ENCODE measurements at places on chromosomes 16 and 17.

DNA sequence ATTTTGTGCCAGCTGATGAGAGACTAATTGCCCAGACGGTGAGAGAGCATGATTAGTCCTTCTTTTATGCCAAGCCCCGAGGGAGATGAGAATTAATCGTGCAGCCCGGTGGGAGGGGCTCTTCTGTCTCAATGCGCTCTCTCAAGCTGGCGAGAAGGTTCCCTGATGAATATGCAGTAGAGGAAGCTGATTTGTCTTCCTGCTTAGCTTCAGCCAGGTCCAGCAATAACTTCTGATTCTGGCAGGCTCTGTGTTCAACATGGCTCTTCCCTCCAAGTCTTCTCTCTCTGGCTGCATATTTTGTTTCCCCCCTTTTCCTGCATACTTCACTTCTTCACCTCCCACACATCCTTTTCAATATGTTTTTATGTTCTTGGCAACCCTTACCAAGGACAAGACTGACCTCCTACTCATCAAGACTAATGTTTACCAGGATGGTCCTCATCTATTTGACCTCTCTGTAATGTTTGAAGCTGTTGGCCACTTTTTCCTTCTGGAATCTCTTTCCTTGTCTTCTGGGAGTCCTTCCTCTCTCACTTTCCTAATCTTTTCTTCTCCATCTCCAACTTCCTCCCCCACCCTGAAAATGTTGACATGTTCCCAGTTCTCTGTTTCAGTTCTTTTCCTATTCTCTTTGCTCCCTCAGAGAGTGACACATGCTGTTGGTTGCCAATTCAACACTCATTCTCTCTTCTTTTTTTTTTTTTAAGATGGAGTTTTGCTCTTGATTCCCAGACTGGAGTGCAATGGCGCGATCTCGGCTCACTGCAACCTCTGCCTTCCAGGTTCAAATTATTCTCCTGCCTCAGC lies 33.1 kb downstream of the ARL4D start:
- DNase-seq: no peak

- no peak for DNase-seq
Observed at GRCh38 chr16:48272837-48273421, 25.6 kb upstream of the ABCC11 start.

GRCh38 chr16:24955975-24956731 lies 59.0 kb downstream of the ARHGAP17 start:
- DNase-seq: no peak

- no peak for DNase-seq
Observed at GRCh38 chr16:55671206-55671973, 15.6 kb downstream of the SLC6A2 start.

GRCh38 chr17:79657861-79658810 lies 47.3 kb upstream of the RBFOX3 start:
- no peak for DNase-seq

- no peak for DNase-seq
Observed at GRCh38 chr16:73054813-73055482, 7.0 kb upstream of the ZFHX3 start.

DNA sequence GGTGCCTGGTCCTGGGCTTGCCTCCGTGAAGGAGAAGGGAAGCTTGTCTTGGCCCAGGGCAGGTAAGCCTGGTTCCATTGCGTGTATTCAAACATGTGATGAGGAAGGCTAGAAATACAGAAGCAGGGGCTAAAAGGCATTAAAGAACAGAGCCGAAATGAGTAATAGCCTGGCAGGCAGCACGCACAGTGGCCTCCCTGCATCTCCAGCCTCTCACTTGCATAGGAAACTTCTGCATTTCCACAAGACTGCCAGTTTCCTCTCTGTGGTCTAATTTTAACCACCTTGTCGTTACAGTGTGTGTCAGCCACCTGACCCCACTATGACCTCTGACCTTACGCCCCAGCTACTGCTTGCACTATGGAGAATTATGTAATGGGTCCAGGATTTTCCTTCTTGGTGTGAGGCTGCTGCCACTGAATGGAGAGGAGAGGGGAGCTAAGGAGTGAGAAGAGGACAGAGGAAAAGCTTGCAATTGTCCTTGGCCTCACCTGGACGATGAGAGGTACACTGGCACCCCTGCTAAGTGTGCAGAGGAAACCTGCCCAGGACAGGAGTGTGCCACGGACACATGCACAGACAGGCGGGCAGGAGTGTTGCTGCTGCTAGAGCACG lies 32.8 kb downstream of the HIC1 start:
- DNase-seq: no peak

GRCh38 chr16:2324296-2324859 lies 16.1 kb downstream of the ABCA3 start:
- DNase-seq: no peak

DNA sequence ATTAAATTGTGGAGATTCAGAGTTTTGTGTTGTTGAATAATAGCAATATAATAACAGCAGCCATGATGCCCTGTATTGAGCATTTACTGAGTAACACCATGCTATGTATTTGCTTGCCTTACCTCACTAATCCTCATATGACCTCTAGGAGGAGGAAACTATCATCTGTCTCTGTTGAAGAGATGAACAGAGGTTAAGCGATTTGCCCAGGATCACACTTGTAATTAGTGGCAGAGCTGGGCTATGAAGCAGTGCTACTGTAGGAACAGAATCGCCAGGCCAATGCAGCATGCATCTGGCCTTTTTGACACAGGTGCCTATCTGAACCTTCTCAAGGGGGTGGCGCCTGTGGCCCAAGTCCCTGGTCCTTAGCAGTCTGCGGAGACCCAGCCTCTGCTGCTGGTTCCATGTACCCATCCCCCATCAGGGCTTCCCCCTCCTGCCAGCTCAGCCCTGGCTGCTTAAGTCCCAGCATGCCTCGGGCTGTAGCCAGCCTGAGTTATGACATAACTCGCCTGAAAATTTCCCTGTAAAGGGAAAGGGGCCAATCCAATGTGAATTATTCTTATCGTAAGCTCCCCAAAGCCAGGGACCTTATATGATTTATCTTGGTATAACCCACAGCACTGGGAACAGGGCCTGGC lies 50.4 kb upstream of the HS3ST2 start:
- no peak for DNase-seq

- no peak for DNase-seq
Observed at GRCh38 chr16:57799600-57800199, 2.6 kb downstream of the KIFC3 start.

DNA sequence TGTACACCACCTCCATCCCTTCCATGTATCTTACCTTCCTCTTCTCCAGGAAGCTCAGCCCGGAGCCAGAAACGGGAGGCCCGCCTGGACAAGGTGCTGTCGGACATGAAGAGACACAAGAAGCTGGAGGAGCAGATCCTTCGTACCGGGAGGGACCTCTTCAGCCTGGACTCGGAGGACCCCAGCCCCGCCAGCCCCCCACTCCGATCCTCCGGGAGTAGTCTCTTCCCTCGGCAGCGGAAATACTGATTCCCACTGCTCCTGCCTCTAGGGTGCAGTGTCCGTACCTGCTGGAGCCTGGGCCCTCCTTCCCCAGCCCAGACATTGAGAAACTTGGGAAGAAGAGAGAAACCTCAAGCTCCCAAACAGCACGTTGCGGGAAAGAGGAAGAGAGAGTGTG lies 756 bp upstream of the MVP start:
- no peak for DNase-seq

DNA sequence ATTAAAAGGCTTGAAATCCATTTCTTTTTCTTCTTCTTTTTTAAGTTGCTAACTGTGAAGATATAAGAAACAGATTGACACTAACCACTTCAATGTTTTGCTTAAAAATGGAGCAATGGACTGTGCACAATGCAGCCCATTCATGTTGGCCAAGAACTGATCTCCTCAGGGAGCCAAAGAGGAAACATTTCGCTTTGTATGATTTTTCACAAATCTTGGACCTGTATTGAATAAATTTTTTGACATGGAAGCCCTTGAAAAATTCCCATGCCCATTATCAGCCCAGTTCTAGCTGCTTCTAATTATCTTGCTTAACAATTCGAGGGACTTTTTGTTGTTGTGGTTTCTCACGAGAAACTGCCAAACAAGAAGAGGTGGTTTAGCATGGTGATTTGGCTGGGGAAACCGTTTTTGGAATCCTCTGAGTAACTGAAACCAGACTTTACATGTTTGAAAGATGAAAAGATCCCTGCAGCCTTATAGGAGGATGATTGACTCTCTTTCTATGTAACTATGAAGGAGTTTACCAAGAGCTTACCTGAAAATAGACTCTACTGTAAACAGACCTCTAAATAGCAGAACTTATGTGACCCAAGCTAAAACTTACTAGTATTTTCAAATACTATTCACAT lies 1389.4 kb upstream of the GOT2 start:
- no peak for DNase-seq

GRCh38 chr17:54899721-54900456 lies 763 bp upstream of the TOM1L1 start:
- DNase-seq: no peak

DNA sequence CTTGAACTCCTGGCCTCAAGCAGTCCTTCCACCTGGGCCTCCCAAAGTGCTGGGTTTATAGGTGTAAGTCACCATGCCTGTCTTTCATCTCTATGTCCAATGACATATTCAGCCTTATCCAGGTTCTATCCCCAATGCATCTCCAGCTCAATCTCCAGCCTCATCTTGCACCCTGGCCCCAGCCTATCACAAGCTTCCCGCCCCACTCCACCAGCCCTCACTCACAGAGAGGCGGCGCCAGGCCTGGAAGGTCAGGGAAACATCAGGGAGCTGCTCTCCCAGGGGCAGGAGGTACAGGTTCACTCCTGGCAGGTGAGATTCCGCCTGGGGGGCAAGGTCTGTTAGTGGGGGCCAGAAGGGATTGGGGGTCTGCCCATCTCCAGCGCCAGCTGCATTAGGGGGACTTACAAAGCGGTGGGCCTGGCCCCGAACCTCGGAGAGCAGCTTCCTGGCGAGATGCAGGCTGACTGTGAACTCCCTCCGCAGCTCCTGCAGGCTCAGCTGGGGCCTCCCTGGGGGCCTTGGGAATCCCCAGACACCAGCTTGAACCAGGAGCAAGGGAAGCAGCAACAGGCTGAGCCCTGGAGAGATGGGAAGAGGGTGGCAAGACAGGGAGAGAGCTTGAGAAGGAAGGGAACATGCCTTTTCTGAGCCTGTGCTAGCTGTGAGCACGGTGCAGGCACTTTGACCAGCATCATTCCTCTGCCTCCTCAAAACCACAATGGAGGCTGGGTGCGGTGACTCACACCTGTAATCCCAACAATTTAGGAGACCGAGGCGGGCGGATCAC lies 3.0 kb downstream of the IL27 start:
- no peak for DNase-seq

- DNase-seq: no peak
Observed at GRCh38 chr17:39118674-39119419, 32.6 kb downstream of the PLXDC1 start.

DNA sequence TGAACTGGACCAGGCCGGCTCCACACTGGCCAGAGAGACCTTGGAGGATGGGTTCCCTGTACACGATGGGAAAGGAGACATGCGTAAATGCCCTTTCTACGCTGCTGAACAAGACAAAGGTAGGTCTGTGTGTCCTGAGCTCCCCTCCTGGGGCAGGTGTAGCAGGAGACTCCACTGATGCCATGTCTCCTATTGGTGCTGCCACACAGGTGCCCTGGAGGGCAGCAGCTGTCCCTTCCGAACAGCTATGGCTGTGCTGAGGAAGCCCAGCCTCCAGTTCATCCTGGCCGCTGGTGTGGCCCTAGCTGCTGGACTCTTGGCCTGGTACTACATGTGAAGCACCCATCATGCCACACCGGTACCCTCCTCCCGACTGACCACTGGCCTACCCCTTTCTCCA lies 29.2 kb downstream of the CDIP1 start:
- DNase-seq: no peak

DNA sequence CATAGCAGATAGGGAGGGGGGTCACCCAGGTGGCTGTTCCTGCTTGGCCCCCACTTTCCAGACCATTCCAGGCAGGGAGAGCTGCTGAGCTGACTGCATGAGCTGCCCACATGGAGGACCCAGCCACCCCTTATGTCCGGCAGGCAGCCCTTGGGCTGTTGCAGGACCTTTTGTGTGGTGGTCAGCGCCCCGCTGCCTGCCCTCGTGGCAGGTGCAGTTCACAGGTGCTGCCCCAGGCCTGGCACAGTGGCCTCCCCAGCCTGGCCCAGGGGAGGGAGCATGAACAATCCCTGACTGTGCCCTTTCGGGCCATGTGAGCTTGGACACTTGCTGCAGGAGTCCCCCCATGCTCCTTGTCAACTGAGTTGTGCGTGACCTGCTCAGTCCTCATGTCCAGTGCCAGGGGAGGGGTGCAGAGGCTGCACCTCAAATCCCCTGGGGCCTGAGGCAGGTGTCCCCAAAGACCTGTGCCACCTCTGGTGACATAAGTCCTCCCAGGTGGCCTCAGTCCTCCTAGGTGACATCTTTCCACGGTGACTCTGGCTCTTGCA lies 8.6 kb downstream of the TBC1D26 start:
- no peak for DNase-seq

DNA sequence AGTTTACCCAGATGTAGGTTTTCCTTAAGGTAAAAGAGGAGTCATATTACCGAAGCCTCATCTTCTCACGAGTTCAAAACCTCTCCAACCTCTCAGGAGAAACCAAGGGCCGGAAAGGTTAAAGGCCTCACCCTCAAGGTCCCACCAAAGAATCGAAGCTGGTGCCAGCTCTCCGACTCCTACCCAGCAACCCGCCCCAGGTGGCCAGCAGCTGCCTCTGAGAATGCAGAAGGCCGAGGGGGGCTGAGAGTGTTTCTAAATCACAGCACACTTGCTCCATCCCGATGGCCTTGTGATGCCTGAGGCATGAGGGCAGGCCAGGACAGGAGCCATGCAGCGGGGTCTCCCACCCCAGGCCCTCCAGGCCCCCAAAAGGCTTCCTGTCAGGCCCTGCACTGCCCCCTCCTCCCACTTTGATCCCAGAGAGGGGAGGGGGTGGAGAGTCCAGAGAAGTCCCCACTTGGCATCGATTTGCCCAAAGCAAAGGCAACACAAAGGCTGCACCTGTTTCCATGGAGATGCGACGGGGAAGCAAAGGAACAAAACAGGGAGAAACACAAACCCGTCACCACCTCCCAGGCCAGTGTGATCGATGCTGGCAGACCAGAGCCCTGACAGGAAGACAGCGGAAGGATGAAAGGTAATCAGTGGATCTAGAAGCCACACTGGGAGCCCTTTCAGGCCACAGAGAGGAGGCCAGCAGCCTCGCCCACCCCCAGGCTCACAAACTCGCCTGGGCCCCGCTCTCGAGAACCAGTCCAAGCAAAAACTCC lies 39.0 kb downstream of the CUEDC1 start:
- DNase-seq: no peak

GRCh38 chr16:12377497-12377896 lies 401.0 kb downstream of the SNX29 start:
- DNase-seq: no peak

GRCh38 chr16:5007256-5007655 lies 26.5 kb downstream of the NAGPA start:
- no peak for DNase-seq

- no peak for DNase-seq
Observed at GRCh38 chr16:74092336-74092735, 204.3 kb upstream of the PSMD7 start.

All from kidney epithelial cell (primary cell).